ENCODE measurements at places on chromosomes 3 and 15.

DNA sequence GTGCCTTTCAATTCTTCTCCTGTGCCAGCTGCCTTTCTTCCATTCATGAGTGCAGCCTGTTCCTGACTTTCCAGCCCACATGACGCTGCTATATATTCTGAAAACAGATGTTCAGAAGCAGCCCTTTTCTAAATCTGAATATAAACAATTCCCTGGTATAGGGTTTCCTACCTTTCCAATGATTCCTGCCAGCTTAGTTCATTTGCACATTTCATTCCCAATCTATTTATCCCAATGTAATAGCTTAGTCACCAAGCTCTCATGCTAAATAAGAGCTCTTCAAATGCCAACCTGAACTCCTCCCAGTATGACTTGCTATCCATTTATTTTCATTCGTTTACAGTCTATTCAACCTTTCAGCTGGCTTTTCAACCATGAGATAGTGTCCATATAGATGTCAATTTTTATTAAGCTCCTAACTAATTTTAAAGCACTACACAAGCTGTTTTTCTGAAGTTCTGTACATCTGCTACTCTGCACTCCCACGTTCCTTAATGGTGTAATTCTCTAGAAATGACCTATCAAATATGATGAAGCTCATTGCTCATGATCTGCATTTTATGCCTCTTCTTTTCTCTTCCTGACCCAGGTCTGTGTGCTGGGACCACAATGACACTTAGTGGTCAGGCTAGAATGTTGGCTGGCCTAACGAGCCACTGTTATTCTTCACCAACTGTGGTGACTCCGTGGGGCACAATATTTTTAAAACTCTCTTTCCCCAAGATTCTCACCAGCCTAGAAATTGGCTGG, 605.0 kb upstream of the TBL1XR1 start:
- DNase-seq: no peak

GRCh38 chr15:50066666-50067065, 52.4 kb downstream of the ATP8B4 start:
- DNase-seq: no peak

- no peak for DNase-seq
Measured at GRCh38 chr3:134344560-134344959, 29.7 kb downstream of the AMOTL2 start.

GRCh38 chr3:188207941-188208515, 54.1 kb downstream of the LPP start:
- DNase-seq: no peak

- no peak for DNase-seq
Measured at GRCh38 chr3:152352554-152352953, 83.8 kb downstream of the MBNL1 start.

GRCh38 chr15:71203586-71204474, 88.6 kb downstream of the THSD4 start:
- DNase-seq: no peak

DNA sequence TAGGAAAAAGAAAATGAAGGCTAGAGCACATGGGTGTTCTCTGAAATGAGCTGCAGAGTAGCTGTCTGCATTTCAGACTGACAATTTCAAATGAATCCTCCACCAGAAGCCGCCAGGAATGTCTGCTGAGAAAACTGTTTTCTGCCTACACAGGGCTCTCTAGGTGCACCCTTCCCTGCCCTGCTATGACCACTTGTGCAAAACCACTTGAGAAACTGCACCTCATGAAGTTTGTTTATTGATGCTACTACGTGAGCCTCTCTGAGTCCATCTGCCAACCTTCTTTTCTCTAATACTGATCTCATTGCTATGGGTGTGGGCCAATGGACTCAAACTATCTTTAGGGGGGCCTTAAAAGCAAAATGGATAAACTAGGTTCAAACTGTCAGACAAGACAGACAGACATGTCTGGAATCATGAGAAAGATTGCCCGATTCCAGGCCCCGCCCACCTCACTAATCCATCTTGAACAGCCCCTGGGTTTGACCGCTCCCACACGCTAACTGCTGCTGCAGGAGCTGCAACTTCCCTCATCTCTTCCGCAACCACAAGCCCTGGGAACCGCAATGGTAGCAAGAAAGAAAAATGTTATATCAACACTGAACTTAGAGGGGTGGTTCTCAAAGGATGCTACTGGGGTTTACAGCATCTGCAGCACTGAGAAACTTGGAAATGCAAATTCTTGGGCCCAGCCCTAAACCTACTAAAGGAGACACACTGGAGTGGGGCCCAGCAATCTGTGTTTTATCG, 9.0 kb upstream of the CD47 start:
- DNase-seq: no peak

DNA sequence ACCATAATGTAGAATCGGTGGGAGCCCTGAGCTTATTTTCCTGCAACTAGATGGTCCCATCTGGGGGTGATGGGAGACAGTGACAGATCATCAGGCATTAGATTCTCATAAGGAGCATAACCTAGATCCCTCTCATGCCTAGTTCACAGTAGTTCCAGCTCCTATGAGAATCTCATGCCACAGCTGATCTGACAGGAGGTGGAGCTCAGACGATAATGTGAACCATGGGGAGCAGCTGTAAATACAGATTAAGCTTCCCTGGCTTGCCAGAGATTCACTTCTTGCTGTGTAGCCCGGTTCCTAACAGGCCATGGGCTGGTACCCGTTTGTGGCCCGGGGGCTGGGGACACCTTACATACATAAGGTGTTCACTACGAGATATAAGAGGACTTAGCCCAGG, 67.5 kb upstream of the LRRFIP2 start:
- DNase-seq: no peak

- DNase-seq: no peak
Measured at GRCh38 chr15:88695101-88695500, 56.3 kb downstream of the ISG20 start.
